ENCODE measurements at places on chromosomes 3 and 15.

GRCh38 chr15:61871926-61872522 lies 188.2 kb downstream of the VPS13C start:
- no peak for DNase-seq

- DNase-seq: no peak
Measured at GRCh38 chr3:169327546-169328356, 335.8 kb downstream of the MECOM start.

DNA sequence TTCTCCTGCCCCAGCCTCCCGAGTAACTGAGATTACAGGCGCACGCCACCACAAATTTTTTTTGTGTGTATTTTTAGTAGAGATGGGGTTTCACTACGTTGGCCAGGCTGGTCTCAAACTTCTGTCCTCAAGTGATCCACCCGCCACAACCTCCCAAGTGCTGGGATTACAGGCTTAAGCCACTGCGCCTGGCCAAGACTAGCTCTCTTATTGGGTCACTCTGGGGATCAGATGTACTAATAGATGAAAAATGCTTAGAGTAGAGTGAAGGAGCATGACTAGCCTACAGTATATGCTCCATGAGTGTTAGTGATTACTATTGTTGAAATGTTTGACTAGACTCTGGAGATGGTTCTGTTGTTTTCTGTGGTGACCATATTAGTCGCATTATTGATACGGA lies 21.8 kb downstream of the RARB start:
- DNase-seq: no peak

GRCh38 chr3:167882057-167882667 lies 146.6 kb downstream of the SERPINI1 start:
- no peak for DNase-seq

- peak; percentile 10 for DNase-seq
Measured at GRCh38 chr3:98343647-98344507, 9.8 kb upstream of the OR5K4 start.

DNA sequence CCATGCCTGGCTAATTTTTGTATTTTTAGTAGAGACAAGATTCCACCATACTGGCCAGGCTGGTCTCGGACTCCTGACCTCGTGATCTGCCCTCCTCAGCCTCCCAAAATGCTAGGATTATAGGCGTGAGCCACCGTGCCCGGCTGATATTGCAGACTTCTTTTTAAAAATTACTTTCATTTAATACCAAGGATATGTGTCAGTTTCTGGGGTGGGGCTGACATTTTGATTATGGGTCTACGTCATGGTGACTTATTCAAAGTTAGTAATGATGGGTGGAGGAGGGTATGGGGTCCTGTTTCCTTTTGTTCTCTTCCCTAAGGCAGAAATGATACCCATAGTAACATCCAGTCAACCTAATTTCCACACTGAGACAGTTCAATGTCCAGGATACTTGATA lies 34.7 kb downstream of the GBE1 start:
- no peak for DNase-seq

GRCh38 chr3:42005401-42005800 lies 43.5 kb upstream of the ULK4 start:
- no peak for DNase-seq

- DNase-seq: no peak
Measured at GRCh38 chr3:19775765-19776164, 158.3 kb downstream of the EFHB start.

- DNase-seq: no peak
Measured at GRCh38 chr3:58840949-58841348, 174.4 kb upstream of the FAM3D start.

GRCh38 chr15:90960298-90961091 lies 5.8 kb downstream of the RCCD1 start:
- DNase-seq: no peak

DNA sequence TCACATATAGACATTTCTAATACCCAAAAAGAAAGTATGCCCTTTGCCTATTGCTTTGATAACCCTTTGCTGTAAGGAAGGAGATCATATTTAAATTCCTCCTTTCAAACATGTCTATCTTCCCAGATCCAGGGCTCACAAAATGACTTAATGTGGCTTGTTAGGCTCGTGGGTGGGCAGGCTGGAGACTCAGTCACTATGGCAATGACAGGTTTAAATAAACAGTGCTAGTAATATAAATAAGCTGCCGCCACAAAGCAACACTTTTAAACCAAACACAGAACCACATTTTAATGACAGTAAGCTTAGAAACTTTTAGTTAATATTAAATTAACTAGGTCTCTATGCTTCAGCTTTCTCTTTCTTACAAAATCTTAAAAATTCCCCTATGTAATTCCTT lies 616.0 kb upstream of the NAALADL2 start:
- DNase-seq: no peak

DNA sequence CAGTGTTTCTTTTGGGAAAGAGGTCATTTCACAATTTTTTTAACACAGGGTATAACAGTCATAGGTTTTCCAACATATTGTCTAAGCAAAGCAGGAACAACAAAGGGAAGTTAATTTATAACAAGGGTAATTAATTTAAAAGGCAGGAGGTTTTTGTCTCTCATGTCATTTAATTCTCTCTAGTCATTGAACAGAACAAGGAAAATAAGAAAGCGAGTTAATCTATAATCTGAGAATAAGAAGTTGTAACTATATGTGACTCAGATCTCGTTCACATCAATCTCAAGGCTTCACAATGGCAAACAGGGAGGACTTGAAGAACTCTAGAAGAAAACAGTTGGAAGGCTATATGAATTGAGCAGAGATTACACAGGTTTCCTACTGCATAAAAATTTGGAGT lies 579.8 kb upstream of the CCDC54 start:
- DNase-seq: no peak

GRCh38 chr3:108124337-108125152 lies 33.7 kb upstream of the CD47 start:
- peak; percentile 39 for DNase-seq

GRCh38 chr3:169964176-169964575 lies 2.4 kb upstream of the SEC62 start:
- no peak for DNase-seq

GRCh38 chr3:187677604-187678003 lies 7.4 kb upstream of the SST start:
- no peak for DNase-seq

DNA sequence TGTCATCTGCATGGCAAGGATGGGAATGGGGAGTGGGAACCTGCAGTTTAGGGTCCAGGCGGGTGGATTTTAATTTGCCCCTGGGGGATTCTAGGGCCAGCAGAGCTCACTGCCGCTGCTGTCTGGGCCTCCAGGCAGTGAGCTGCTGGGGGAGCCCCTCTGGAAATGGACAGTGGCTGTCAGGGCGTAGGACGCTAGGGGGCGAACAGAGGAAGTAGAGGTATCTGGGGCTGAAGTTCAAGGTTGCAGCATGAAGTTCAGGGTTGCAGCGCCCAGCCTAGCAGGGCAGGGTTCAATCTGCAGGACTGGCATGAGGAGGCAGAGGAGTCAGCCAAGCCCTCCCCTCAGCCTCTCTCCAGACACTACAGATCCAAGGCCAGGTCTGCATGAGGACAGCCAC lies 49.5 kb downstream of the APBA2 start:
- peak; percentile 62 for DNase-seq

- no peak for DNase-seq
Measured at GRCh38 chr15:45384700-45385099, 6.4 kb upstream of the GATM start.

DNA sequence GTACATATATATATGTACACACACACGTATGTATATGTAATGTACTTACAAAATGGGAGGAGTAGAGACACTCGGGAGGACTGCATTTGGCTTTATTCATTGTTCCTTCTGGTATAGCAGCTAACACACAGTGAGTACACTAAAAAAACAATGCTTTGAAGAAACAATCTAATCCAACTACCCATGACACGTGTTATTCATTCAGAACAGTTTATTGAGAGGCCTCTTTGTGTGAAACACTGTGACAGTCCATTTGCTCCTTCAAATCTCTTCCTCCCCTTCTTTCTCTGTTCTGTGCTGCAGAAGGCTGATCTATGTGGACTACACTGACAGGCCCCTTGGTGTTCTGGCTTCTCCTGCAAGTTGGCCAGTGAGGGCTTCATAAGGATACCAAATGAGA lies 1075.9 kb upstream of the CFAP20DC start:
- DNase-seq: no peak

- no peak for DNase-seq
Measured at GRCh38 chr15:48796521-48796920, 14.3 kb downstream of the CEP152 start.

- DNase-seq: no peak
Measured at GRCh38 chr15:52085299-52085698, 27.3 kb downstream of the BCL2L10 start.

- DNase-seq: no peak
Measured at GRCh38 chr15:25391971-25392721, 46.7 kb downstream of the UBE3A start.

DNA sequence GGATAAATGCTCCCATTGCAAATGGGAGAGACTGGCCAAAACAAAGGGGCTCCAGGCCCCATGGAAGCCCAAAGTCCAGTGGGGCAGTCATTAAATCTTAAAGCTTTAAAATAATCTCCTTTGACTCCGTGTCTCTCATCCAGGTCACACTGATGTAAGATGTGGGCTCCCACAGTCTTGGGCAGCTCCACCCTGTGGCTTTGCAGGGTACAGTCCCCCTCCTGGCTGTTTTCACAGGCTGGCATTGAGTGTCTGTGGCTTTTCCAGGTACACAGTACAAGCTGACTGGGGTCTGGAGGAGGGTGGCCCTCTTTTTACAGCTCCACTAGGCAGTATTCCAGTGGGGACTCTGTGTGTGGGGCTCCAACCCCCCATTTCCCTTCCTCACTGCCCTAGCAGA lies 45.9 kb downstream of the NIPA2 start:
- no peak for DNase-seq

DNA sequence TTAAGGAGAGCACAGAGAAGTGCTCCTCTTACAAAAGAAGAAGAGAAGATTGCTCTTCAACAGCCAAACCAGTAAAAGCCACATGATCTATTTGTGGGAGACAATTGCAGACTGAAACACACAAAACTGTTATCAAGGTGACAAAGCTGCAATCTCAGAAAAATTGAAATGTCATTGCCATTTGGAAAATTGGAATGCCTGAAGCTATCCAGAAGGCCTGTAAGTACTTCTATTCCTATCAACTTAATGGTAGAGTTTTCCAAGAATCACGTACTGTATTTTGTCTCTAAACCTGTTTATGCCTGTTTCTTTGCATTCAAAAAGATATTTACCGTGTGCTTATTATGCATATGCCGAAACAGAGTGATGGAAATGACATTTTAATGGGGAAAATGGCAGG lies 204.7 kb downstream of the GREM1 start:
- no peak for DNase-seq

DNA sequence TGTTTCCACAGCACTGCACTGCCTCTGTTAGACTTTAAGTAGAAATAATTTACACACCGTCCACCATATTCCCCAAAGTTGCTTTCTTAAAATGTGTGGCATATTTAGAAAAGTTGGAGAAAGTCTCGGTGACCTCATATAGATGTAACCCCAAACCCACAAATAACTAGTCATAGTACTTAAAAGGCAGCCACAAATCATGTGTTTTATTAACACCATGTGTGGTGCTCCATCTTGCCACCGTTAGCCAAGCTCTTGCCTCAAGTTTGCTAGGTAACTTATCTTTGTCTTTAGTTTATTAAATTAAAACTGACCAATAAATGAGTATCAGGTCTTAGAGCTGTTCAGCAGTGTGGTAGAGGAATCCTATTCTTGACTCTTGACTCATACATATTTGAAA lies 257.9 kb downstream of the UBE2E2 start:
- DNase-seq: no peak

GRCh38 chr3:38978729-38979128 lies 73.0 kb downstream of the SCN11A start:
- DNase-seq: no peak

DNA sequence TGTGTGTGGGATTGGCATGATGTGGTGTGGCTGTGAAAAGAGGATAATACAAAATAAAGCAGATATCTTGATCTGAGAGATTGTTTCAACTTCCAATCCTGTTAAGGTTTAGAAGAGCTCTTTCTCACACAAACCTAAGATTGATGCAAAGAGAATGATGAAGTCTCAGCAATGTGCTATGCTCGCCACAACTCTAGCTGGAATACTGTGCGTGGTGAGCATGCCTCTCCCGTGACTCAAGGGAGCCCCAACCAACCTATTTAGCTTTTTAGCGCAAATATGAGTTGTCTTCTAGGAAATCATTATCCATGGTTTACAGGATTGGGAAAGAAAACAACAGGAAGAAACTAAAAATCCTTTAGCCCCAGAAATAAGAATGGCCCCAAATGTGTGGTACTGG lies 28.5 kb downstream of the BTLA start:
- no peak for DNase-seq

DNA sequence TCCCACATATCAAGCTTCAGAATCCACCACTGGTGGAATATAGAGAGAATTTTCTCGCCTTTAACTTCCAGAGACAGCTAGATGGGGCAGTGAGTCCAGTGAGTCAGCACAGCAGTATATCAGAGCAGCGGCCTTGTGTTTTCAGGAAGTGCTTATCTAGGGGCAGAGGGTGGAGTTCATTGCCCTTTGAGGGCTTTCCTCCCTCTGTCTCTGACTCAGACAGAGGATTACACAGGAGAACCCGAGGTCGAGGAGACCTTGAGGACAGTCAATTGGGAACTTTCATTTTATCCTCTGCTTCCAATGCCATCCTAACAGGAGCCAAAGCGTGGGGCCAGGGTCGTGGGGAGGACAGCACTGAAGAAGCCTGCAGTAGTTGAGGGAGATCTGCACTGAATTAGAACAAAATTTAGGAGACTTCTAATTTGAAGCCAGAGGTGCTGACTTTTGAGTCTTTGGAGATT lies 109.6 kb upstream of the UMPS start:
- DNase-seq: peak; percentile 6

DNA sequence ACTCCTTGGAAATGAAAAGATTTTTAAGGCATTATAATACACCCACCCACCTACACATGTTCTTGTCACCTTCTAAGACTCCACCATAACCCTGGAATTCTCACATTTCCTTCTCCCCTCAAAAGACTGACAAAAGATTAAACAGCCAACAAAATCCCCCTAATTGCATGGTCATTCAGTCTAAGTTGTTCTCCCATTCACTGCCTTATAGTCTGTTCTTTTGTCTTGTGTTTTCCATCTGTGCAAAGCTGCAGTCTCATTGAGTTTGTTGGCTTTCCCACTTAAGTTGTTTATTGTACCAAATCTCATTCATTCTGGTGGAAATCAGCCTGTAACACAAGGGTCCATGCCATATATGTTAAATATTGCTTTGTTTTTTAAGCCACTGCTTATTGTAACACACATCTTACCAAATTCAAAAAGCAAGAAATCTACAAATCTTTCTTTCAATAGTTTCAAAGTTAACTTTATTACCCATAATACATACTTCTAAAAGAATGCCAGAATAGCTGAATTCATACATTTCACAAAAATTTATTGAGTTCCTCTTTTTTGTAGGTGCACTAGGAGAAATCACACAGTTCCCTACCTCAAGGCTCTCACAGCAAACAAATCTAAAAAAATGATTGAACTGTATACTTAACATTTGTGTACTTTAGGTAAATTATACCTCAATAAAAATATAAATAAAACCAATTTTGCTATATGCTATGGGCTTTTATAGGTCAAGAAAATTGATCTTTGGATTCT lies 2.4 kb upstream of the RCN2 start:
- no peak for DNase-seq

All from activated gamma-delta T cell treated with Interleukin-2 at 50 U/mL for 16 hours (primary cell).